ENCODE measurements at places on chromosomes 16 and 17.

DNA sequence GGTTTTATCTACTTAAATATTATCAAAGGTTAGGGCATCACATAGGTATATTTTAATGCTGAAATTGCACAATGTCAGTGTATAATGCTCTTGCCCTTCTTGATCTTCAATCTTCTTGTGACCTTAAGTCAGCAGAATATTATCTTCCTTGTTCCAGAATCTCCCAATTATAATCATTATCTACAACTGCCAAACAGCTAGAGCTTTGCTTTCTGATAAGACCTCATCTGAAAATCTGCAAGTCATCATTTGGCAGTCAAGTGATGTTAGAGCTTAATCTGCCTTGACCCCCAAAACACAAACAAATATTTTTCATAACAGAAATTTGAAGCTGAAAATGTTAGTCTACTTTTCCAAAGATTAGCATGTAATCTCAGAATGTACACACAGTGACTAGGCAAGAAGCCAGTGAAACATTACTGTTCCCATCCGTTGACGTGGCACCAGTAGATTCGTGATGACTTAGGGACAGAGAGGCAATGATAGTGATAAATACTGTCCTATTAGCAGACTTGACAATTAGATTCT is 19.8 kb downstream of the REXO5 start:
- no peak for DNase-seq

DNA sequence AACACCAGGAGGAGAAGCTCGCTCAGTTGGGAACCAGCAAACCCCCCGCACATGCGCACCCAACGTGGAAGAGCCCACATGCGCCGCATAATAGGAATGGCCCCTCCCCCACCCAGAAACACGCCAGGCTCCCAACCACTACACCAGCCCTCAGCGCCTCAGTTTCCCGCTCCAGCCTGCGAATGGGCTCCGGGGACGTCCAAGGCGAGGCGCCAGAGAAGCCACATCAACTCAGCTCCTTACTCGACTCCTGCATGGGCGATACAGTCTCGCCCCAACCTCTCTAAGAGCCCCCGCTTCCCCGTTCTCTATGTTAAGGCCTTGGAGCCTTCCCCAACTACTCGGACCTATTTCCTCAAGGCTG is 504 bp downstream of the SRSF1 start:
- no peak for DNase-seq

DNA sequence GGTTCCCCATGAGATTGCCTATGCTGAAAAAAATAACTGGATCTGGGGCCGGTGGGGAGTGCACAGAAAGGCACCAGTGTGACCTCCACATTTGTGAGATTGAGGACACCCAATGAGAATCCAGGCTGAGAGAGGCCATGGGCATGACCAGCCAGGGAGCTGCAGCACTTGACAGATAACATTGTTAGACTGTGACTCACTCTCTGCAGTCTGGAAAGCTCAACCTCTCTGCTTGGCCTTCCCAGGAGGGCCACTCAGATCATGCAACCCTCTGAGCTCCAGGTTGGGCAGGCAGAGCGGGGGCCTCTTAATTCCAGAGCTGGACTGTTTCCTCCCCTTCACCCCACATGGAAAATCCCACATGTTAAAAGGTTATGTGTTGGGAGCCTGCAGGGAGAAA is 30.1 kb downstream of the FZD2 start:
- no peak for DNase-seq

- DNase-seq, result no peak
Observed at GRCh38 chr17:59108400-59109102, 1.9 kb upstream of the TRIM37 start.

DNA sequence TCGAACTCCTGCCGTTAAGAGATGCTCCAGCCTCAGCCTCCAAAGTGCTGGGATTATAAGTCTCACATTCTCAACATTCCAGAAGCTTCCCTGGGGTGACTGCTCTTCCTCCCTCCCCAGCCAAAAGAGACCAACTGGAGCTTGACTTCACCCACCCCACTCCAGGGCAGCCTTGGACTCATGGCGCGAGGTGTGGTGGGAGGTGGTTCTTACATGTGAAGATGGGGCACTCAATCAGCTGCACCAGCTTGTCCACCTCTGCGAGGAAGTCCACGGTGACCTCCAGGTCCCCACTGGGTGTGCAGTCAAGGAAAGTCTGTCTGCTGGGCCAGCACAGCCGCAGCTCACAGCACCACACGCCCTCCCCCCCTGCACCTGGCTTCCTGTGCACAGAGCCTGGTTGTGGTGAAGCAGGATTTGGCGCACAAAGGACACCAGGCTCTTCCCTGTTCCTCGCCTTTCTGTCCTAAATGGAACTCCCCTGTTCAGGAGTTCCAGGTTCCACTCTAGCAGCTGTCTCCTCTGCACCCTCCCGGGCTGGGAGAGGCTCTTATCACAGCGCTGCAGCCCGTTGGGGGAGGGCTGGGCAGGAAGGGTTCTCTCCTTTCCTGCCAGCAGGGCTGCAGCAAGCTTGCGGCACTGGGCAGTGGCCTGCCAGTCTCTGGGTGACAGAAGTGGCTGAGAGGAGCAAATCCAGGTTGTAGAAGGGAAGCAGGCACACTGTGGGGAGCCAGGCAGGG is 9.6 kb upstream of the MTSS2 start:
- DNase-seq, result no peak

DNA sequence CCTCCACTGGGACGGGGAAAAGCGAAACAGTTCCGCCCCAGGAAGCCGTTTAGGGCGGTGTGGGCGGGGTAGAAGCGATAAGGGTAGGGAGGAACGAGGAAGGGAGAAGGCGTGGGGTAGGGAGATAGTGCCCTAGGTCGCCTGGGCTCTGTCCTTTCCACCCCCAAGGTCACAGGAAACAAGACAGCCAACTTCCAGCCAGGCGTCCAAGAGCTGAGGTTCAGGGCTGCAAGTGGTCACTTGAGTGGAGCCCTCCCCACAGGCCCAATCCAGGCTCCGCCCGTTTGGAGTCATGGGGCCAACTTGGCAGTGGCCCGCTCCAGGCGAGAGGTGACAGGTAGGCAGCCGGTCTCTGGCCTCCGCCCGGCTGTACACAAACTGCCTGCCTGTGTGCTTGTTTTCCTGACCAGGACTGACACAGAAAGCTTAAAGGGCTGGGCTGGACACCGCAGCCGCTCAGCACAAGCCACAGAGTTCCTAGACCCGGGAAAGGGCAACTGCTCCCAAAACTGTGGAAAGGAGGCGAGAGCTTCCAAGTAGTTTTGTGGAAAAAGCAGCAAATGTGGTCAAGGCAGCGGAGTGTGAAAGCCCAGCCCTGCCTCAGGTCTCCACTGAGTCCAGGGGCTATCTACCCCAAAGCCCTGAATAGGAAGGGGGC is at the start of gene RILP:
RILP (minus strand) TSS at position 23 of the 658 bp plus-strand sequence. CDS start 62 bp downstream, outside the sequence.
- peak; percentile 41 for DNase-seq

- no peak for DNase-seq
Observed at GRCh38 chr16:47732122-47732521, 271.0 kb downstream of the PHKB start.

- peak; percentile 62 for DNase-seq
Observed at GRCh38 chr16:31477220-31478216, 5.4 kb upstream of the SLC5A2 start.

DNA sequence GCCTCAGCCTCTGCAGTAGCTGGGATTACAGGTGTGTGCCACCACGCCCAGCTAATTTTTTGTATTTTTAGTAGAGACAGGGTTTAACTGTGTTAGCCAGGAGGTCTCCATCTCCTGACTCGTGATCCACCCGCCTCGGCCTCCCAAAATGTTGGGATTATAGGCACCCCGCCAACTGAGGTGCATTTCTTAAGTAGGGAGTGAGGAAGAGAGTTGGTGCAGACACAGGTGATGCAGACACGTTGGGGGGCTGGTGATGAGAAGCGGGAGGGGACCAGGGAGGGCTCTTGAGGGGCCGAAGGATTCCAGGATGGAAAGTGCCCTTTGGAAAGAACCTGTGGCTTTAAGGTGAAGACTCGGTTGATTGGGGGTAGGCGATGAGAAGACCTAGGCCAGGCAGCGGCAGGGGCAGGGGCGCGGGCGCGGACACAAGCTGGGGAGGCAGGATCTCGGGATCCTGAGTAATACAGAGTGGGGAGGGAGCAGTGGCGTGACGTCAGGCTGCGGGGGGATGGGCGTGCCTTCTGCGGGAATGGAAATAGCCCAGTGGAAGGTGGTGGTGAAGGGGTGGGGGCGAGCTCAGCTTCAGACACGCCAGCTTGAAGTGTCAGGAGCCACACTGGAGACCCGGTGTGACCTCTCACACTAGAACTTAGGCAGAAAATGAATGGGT is 2.5 kb upstream of the ATP6V0C start:
- DNase-seq, result no peak

DNA sequence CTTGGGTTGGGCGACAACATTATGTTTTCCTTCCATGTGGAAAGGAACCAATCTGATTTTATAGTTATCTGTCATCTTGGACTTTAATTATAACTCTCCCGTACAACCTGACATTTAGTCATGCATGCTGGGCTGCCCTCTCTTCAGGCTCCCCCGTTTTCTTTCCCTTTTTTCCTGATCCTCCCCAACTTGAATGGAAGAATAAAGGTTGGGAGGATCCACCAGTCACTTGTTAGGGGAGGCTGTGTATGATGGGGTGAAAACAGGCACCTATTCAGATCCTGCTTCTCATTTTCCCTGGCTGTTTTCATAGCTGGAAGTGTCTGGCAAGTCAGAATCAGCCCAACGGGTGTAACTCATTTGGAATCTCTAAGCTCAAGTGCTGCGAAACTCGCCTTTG is 267.2 kb upstream of the SALL1 start:
- no peak for DNase-seq

- no peak for DNase-seq
Observed at GRCh38 chr17:27994586-27994985, 47.9 kb upstream of the NLK start.

DNA sequence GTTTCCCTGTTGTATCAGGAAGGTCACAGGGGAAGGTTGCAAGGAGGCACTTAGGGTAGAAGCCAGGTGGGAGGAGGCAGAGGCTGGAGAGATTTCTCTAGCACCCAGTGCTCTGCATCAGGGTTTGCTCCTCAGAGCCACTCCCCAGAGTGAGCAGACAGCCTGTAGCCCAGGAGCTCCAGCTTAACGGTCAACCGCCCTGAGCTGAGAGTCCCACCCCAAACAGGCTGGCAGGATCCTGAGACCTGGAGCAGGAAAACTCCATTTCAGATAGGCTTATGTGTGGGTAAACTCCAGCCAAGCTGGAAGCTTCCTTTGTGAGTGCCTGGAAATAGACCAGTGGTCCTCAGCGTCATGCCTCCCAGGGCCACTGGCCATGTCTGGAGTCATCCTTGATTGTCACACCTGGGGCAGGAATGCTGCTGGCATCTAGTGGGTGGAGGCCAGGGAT is 37.9 kb downstream of the MPRIP start:
- no peak for DNase-seq

DNA sequence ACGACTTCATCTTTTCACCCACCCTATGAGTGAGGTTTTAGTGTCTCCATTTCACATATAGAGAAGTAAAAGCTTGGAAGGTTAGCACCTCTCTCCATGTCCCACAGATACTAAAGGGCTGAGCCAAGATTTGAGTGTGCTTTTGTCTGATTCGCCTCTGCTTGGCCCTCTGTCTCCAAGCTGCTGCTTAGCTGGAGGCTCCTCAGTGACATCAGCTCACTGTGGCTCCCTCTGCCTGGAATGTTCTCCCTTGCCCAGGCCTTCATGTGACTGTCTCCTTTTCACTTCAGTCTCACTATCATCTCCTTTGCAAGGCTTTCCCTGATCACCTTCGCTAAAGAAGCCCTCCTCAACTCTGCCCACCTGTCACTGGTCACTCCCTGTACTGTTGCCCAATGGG is 84.5 kb upstream of the HSBP1 start:
- DNase-seq, result no peak

- DNase-seq, result peak; percentile 4
Observed at GRCh38 chr17:79630821-79631639, 20.2 kb upstream of the RBFOX3 start.

GRCh38 chr17:37521821-37522220 is 32.1 kb downstream of the DUSP14 start:
- DNase-seq, result no peak

GRCh38 chr16:78709137-78709884 is 609.9 kb downstream of the WWOX start:
- DNase-seq, result no peak

DNA sequence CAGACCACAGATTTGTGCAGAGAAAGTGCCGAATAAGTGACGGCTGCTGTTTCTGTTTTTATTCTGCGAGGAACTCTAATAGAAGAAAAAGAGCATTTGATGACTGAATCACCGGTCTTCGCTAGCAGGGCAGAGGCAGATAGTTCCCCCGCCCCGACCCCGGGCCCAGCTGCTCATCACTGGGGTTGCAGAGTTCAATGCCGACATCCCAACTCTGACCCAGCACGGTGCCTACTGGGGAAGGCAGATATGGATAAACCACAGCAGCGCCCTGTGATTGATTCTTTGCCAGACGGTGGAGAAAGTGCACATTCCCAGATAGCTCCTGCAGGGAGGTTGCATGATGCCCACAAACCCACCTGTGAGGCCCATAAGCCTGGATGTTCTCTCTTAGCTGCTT is 357.9 kb upstream of the HSBP1 start:
- no peak for DNase-seq

DNA sequence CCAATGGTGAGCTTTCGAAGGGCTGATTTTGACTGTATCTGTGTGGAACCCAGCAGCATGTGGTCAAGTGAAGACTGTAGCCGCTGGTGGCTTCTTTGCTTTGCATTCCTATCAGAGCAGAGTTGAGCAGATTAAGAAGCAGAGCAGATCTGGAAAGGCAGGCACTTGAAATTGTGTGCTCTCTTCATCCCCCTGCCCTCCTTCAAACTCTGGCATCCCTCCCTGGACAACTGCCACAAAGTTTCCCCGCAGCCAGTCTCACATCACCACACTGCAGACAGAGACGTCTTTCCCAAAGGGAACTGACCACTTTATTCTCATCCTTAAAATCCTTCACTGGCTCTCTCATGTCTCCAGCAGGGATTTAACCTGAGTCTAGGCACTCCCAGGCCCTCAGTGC is 237.1 kb upstream of the DYNLRB2 start:
- no peak for DNase-seq

GRCh38 chr16:53784291-53784690 is 80.3 kb downstream of the FTO start:
- DNase-seq, result no peak

Data from GM12892 (cell line).